Omental fat pad (tissue), 4 donors: ENCODE measurements at places on chromosomes 2 and 18.

DNA sequence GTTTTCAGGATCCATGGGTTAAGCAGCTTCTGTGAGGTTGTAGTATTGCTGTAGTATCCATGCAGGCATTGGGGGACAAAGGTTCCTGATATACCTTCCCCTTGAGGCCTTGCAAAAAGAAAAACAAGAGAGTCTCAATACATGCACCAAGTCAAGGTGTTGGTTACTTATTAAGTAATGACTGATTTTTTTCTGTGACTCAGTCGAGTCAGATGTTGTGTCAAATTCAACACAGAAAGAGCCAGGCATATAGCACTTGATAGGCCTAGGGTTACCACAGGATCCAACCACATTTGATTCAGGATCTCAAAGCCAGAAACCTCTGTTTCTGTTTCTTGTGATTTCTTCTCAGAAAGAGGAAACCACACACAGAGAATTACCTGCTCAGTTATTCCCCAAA is 24.9 kb upstream of the CD8A start:
- DNase-seq: no peak

DNA sequence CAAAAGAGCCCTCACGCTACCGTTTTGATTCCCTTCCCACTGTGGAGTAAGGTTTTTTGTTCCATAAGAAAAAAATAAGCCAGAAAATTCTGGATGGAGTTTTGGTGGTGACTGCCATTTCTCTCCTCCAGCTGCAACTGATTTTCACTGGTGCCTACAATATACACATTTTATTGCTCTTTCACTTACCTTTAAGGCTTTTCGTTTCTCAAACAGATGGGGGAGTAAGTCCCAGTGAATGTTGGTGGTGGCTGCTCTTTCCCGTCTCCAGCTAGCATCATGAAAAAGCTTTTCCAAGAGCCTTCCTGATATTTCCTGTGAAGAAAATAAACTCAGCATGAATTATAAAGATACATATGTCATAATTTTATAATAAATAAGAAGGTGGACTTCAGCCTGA is 932.5 kb upstream of the PIK3C3 start:
- DNase-seq: no peak

GRCh38 chr2:241393524-241394196 is 37.6 kb downstream of the FARP2 start:
- no peak for DNase-seq

DNA sequence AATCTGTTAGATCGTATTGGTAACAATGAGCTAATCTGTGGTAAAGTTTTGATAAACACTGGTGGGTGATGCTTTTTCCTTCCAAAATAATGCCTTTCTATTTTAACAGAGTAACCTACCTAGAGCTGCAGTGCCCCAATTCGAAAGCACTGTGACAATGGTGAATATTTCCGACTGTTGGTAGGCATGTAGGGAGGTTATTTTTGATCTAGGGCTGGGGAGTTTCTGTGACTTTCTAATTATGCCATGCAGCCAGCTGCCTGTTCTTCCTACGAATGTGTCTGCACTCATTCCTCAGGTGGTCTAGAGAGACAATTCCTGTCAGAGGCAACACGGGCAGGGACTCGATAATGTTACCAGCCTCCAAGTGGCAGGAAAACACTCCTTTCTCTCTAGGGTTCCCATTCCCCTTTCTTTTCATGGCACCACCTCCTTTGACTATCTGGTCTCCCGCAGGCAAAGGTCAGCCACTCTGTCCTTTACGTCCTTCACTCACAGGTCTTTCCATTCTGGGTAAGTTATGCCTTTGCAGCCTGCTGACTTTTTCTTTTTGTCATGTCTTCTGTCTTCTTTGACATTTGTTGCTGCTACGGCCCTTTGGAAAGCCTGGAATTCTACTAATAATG is 167.2 kb upstream of the MGAT5 start:
- no peak for DNase-seq

DNA sequence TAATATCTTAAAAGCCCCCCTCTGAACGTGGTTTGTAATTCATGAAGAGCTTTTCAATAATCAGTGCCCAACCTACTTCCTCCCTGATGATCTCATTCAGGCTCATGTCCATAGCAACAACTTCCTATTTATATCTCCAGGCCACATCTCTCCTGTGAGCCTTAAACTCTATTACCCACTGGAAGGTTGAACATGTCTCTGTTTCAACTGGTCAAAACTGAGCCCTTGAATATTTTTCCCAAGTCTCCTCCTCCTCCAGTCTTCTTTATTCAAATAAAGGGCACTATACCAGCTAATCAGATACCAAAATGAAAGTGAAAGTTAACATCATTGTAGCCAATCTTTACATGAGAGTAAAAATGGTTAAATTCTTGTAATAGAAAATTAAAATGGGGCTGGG is 63.7 kb upstream of the ITGA4 start:
- DNase-seq: no peak

DNA sequence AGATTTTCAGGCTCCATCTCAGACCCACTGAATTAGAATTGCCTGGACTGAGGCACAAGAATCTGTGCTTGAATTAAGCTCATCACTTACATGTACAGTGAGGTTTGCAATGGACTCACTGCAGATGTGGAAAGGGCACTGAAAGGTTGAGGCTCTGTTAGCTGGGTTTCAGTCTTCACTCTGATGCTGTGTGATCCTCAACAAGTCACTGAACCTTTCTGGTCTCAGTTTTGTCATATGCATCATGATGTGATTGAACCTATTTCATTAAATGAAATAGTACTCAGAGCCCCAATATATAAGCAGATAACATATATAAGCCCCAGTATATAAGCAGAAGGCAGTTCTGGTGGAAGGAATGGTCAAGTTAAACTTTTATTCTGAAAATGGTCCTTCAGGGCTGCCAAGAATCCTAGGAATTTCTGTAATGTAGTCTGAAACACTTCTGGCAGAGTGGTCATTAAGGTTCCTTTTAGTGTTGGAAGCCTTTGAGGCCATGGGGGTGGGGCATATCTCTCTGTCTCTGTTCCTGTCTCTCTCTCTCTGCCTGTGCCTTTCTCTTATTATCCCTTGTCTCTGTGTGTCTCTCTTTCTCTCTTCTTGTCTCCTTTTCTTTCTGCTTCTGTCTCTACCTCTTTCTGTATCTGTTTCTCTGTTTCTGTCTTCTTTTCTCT is 110.4 kb downstream of the ADCYAP1 start:
- no peak for DNase-seq

DNA sequence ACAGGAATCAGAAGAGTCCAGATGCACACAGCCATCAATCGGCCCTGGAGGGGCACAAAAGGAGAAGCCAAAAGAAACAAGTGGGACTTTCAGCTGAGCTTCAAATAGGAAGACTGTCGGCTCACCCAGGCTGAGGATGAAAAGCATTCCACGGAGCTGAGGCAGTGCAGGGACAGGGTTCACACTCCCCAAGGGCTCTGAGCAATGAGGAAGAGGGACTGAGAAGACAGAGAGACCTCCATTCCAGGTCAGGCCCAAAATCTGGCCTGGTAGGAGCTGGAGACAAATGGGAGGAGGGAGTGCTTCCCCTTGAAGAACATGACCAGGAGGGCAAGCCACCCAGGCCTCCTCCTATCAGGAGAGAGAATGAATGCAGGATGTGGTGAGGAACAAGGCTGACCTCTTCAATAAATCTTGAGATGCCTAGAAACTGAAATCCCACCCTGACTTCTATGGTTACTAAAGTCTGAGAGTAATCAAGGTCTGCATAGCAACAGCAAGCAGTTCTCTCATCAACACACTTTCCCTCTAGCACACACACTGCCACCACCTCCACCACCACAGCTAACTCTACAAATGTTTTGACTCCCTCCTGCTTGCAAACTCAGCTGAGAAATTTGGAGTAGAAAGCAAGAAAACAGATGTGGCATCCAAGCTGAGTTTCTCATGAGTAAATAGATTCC is 434.4 kb downstream of the TNS1 start:
- no peak for DNase-seq

- no peak for DNase-seq
Observed at GRCh38 chr2:111030945-111031344, 89.8 kb upstream of the BCL2L11 start.

GRCh38 chr18:67359873-67360838 is 156.4 kb downstream of the DSEL start:
- DNase-seq: peak; percentile 31

- DNase-seq: no peak
Observed at GRCh38 chr18:41942254-41942653, 12.8 kb upstream of the PIK3C3 start.
